ENCODE measurements at places on chromosomes 3 and 15.

DNA sequence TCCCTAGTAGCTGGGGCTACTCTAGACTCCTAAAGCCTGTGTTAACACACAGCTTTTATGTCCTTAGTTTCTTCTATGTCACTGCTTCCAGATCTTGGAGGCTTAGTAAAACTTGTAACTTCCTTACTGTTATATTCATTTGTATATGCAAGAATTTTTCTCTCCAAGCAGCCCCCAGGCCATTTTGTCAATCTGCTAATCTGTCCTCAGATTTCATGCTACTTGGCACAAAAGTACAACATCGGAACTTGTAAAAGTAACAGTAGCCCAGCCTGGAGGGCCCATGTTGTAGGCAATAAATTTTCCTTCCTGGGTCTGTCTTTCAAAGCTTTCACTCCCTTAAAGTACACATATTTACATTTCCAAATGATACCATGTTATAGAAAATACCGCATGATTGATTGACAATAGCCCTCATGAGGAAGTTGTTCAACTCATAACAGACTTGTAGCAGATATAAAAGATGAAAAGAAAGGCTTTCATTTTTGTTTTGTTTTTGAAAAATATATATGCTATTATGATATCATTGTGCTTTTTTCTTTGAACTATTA is 324.2 kb downstream of the NEK10 start:
- no peak for DNase-seq

DNA sequence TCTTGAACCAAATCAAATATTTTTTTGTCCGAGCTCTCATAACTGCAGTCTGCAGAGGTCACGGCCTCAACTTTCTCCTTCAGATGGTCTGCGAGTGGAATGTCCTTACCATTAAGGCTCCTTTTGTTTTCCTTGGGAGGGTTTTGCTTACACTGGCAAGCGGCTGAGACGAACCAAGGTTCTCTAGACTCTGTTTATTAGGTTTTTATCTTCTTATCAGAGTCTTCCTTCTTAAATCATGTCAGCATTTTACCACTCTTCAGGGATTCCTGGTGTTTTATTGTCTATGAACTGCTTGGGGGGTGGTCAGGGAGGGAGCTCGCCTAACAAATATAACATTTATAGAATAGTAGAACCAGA is 773.7 kb upstream of the NR2F2 start:
- DNase-seq, result no peak

GRCh38 chr15:59053482-59053881 is 51.5 kb upstream of the CCNB2 start:
- no peak for DNase-seq

- no peak for DNase-seq
These were observed 29.6 kb upstream of the BHLHE40 start for GRCh38 chr3:4949659-4950058.

DNA sequence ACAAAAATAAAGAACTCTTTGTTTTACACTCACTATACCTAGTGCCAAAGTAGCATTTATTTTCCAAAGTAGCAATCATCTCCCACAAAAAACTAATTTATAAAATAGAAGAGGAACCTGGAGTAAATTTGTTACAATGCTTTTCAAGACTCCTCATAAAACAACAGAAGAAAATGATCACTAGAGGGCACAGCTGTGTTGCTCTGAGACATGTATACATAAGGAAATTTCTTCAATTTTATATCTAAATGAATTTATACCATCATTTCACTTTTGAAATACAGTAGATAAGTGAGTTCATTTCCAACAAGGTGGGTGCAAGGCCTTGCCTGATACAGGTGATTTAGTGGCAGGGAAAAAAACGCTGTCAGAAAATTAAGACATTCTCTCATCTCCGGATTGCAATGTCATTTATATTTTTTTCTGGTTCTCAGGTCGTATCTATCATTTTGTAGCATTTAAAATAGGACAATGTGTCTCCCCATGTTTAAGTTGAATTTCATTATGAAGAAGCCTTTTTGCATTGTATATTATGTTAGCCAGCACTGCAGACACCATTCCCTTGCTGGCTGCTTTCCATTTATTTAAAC is 25.3 kb upstream of the ARHGEF26 start:
- no peak for DNase-seq

GRCh38 chr15:73165844-73166243 is 113.6 kb downstream of the NEO1 start:
- no peak for DNase-seq

GRCh38 chr3:129985113-129985512 is 10.6 kb downstream of the TRH start:
- no peak for DNase-seq

DNA sequence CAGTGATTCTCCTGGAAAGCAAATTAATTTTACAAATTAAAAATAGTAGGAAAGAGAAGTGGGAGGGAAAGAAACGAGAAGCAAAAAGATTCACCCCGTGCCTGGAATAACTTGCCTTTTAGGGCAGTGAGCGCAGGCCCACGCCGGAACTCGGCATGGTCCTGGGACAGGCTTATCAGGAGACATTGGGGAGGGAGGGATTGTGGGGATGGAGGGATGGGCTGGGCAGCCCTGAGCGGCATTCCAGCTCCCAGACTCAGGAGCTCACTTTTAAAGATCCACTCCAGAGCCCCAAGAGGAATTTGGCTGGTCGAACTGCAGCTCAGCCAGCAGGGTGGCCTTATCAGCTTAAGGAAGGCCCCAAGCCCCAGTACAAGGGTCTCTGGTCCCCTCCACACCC is 117.9 kb downstream of the ADCY5 start:
- DNase-seq, result no peak

GRCh38 chr15:80736560-80736959 is 41.5 kb downstream of the ABHD17C start:
- no peak for DNase-seq

- no peak for DNase-seq
These were observed 287.8 kb upstream of the GOLIM4 start for GRCh38 chr3:168383573-168383972.

DNA sequence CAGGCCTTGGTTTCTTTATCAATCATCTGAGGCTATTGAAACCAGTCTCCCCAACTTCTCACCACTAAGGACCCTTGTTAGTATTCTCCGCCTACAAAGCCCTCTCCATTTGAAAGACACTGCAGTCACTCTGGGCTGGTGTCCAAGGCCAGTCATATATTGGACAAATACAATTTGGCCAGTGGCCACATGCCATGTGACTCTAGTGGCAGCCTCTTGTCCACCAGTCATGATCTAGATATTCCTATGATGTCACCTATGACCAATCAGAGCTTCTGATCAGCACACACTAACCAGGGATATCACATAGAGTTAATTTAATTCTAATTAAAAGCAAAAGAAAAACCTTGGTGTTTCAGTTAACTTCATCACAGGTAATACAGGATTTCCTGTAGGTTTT is 68.2 kb downstream of the RAB11A start:
- DNase-seq, result no peak

- no peak for DNase-seq
These were observed 63.3 kb upstream of the C3orf80 start for GRCh38 chr3:160161921-160162320.

Data from stimulated activated CD4-positive, alpha-beta T cell treated with anti-CD3 and anti-CD28 coated beads, Interleukin-12 subunit alpha, Interleukin-12 subunit beta, amount 100 ng/mL, for 4 hours (primary cell).